ENCODE measurements at places on chromosomes 1 and 21.

GRCh38 chr1:68904477-68904876 is 407.6 kb upstream of the DEPDC1 start:
- no peak for DNase-seq

- no peak for DNase-seq
These were observed 119.3 kb upstream of the CDC42BPA start for GRCh38 chr1:227437495-227438008.

DNA sequence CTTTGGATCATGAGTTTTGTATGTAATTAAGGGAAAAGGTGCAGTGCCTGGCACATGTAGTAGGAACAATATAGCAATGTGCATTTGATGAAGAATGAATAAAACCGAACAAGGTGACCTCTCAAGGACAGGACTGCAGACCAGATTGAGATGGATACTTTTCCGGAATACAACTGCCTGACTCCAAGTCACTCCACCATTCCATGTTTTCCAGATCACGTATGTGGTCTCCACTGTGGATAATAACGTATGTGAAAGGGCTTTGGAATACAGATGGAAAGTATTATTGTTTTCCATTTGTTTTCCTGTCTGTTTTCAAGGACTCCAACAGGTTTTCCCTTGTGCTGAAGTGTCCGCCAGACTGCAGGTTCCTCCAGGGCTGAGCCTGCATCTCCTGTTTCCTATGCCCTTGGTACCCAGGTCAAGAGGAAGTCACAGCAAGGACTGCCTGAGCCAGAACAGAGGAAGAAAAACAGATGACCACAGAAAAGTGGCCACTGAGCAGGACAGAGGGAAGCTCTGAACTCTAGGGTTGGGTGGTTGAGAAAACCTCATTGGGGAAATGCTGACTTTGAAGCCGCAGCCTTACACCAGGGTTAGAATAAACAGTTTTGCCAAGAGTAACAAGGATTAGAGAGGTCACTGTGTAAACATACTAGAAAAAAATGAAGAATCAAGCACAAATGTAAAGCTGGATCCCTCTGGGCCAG is 4.0 kb downstream of the CFAP45 start:
- DNase-seq: no peak

DNA sequence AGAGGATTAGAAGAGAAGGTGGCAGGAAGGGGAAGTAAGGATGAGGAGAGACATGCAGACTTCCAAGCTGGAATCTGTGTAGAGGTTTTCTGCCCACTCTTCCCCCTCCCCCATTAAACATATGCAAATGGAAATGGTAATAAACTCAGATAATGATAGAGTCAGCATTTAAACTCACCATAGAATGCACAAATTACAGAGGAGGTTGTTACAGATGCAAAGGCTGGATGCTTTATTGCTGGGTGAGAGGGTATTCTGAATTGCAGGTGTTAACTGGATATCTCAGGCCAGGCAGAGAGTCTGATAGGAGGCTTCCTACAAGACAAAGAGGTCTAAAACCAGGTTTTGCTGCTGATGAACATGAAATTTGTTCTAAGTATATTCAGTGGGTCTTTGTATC is 372.5 kb downstream of the SEC16B start:
- DNase-seq: no peak

DNA sequence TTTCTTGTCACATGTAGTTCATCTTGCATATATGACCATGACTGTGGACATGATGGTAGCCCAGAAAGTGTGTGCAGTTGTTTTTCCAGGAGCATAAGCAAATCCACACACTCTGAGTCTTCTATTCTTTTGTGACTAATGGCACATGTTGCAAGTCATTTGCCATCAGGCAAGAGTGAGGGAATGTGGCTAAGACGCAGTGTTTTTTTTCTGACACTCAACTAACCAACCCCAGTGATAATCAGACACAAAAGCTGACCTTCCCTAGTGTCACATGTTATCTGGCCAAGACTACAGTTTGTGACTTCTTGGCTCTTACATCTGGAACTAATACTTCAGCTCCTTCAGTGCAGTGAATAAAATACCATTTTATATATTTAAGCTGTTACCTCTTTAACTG is 108.8 kb downstream of the ITSN1 start:
- DNase-seq: no peak

GRCh38 chr1:21347072-21347581 is 56.9 kb upstream of the ECE1 start:
- DNase-seq: no peak

DNA sequence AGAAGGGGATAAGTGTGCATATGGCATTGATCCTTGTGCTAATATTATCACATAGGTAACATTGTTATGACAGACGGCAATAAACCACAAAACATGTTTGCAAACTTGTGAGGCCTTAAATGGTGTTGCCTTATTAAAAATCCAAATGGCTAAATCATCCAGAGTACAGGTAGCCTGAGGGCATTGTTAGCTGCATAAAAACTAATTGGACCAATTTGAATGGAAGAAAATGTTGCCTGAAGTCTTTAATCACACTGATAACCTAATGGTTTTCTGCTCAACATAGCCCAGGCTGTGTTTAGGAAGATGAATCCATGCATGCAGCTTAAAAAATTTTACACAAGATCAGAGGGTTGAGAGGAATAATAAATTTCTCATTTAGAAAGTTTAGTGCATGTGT is 19.4 kb upstream of the LRRC53 start:
- no peak for DNase-seq

DNA sequence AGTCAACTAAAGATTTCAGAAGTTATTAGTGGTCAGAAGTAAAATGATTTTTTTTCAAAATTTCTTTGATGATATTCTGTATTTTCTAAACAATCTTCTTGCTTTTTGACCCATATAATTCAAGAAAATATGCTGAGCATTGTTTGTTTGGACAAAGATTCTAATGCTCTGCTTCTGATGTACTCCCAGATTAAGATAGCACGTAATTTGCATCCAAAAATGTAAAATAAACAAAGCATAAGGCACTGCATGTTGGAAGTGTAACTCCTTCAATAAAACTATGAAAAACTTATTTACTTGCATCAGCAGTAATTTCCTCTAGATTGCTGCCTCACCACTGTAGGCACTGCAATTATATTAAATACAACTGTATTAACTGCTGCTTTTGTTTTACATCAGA is 1054.1 kb downstream of the TTLL7 start:
- no peak for DNase-seq

GRCh38 chr21:43882952-43883545 is 18.0 kb downstream of the AGPAT3 start:
- DNase-seq: no peak

- peak; percentile 8 for DNase-seq
These were observed 26.1 kb upstream of the PRSS38 start for GRCh38 chr1:227789084-227790033.

DNA sequence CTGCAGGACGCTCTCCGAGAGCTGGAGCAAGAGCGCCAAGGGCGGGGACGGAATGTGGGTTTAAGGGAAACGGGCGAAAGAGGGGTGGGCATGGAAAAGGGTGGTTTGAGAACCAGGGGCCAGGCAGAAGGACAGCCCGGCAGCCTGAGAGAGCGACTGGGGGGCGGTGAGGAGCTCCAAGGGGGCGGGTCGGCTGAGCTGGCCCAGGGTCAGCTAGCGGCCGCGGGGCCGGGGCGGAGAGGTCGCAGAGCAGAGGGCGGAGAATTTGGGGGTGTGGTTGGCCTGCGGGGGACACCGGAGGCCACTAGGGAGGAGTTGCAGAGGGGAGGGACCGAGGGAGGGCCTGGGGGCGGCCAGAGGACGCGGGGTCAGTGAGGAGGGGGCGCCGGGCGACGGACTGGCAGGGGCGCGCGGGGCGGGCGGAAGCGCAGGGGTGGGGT is 54.7 kb downstream of the NDUFS5 start:
- no peak for DNase-seq

- peak; percentile 45 for DNase-seq
These were observed 2.5 kb upstream of the CERS2 start for GRCh38 chr1:150976879-150977694.

- DNase-seq: no peak
These were observed 73.9 kb downstream of the GLUL start for GRCh38 chr1:182317611-182318161.

GRCh38 chr1:185568155-185569123 is 165.8 kb upstream of the HMCN1 start:
- DNase-seq: no peak

GRCh38 chr1:181754103-181754502 is 270.8 kb downstream of the CACNA1E start:
- no peak for DNase-seq

- no peak for DNase-seq
These were observed 8.2 kb downstream of the ZSWIM5 start for GRCh38 chr1:45198185-45198584.

- DNase-seq: no peak
These were observed 144.5 kb upstream of the RUNX3 start for GRCh38 chr1:25074351-25075227.

DNA sequence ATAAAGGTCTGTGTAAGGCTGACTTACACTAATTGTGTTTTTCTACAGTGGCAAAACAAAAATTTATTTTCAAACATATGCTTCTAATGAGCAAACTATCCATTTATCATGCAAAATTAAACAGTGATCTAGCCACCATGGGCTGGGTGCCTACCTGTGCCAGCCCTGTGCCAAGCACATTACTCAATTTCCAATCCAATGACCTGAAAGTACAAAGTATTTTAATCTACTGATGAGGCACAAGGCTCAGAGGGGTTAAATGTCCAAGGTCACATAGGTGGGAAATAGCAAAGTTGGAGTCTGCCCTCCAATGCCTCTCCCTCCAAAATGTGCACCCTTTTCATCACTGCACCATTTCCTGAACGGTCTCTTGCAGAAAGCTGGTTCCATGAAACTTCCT is 279.1 kb upstream of the FMN2 start:
- DNase-seq: no peak

DNA sequence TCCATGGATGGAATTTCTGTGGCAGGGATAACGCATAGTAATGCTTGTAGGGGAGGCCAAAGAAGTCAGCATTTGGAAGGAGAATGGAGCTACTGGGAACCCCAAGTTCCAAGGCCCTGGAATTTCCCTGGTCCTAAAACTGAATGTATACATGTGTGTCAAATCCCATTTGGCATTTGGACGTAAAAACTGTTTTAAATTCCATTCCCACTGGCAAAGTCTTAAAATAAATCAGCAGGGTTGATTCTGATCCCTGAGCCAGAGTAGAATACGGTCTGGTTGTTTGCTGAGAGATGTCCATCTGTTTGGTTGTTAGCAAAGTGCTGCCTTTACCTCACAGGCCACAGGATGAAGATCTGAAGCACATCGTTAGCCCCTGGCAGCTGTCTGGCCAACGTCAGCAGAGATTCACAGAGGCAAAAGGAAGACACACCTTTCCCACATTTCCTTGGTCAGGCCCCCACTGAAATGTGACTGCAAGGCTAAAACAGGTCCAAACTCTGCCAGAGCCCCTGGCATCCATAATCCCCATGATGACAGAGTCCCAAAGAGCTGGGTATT is 62.2 kb downstream of the GORAB start:
- no peak for DNase-seq

GRCh38 chr1:238401144-238401543 is 510.4 kb upstream of the ZP4 start:
- no peak for DNase-seq

GRCh38 chr1:16628361-16629111 is 15.2 kb upstream of the NBPF1 start:
- no peak for DNase-seq

DNA sequence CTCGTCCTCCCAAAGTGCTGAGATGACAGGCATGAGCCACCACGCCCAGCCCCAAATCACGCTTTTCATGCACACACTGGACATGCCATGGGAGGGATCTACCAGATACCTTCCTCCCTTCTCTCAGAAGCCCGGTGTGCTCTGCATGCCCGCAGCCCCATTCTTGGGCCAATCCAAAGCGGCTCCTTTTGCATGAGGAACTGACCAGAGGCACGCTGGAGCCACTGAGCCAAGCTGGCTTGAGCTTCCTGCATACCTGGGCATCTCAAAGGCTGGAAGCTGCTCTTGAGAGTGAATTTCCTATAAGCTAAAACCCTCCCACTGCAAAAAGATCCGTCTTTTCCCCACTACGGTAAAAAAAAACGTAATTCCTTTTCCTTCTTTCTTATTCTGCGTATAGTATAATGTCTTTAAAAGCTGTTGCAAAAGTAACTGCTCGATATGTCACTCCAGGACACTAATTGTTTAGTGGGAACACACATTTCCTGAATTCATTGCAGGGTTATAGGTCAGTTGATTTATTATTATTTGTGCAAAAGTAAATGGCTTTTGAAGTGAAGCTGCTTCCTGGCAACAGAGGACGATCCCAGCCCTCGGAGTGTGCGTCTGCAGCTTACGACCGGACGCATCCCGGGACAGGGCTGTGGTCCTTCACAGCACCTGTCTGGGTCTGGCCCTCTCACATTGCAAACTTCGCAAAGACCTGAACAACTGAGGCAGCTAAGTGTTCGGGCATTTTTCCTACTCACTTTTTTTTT is 61.8 kb upstream of the ETS2 start:
- no peak for DNase-seq

DNA sequence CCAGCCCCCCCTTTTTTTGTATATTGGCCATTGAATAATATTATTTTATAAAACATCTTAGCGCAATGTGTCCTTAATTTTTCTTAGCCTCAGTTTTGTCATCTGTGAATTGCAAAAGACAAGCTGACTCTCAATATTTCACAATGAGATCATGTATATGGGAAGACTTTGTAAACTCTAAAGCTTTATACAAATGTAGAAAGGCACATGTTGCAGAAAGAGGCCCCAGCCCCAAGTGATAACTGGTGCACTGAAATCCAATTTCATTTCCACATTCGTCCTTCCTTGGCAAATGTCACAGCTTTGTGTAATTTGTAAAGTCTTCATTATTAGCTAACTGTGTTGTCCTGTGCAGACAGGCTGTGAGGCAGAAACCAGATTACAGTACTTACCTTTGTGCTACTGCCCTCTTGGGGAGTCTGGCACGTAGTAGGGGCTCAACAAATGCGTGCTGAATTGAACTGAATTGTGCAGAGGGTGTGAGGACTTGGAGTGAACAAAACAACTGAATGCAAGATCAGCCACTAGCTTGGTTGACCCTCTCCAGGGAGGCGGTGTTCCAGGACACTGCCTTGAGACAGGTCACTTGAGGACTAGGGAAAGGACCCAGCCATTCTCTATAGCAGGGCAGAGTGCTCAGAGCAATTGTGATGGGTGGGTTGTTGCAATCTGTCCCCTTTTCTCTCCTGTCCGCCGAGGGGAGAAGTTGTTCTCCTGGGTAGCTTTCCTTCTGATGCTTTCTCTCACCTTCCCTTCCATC is 74.6 kb downstream of the LMO4 start:
- no peak for DNase-seq

DNA sequence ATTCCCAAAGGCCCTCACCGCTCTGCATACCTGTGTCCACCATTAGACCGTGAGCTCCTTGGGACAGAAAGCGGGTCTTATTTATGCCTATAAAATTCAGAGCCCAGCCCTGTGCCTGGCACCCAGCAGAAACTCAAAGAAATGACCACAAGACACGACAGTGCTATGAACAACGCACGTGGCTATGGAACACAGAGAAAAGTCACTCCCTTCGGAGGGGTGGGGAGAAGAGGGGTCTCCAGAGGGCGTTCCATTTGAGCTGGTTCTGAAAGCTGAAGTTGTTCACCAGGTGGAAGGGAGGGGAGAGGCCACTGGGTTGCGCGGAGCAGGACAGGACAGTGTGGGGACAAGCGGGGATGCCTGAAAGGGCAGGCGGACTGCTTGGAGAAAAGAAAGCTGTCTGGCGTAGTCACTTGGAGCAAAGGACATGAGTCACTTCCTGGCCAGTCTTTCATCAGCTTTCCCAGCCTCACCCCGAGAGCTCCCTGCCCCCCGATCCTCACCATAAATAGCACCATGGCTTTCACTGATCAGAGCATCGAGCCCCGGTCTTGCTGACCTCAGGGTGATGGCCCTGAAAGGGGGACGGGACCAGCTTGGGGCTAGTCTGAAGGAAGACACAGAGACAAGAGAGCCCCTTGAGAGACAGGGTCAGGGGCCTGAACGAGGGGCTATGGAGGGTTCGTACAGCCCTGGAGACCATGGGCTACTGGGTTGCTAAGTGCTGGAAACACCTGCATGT is 28.5 kb downstream of the ECE1 start:
- no peak for DNase-seq

Measured in activated T-helper 2 cell treated with anti-CD3 and anti-CD28 coated beads, Interferon-gamma antibody, Interleukin-2, Interleukin-4, amounts not matched to agents 10 μg/mL and 5 μg/mL and 100 μg/mL, durations not matched to agents 14 hours and 24 hours and 36 hours (primary cell).